ENCODE measurements at places on chromosomes 13 and 19. TPM values are rescaled to one million over a fixed set of nuclear protein-coding genes. Genes with fewer than 3 reads are reported as not detected.

The SERTM1 gene
- not detected for total RNA-seq

The ZNF460 gene
- 45.3 TPM for total RNA-seq

DNA sequence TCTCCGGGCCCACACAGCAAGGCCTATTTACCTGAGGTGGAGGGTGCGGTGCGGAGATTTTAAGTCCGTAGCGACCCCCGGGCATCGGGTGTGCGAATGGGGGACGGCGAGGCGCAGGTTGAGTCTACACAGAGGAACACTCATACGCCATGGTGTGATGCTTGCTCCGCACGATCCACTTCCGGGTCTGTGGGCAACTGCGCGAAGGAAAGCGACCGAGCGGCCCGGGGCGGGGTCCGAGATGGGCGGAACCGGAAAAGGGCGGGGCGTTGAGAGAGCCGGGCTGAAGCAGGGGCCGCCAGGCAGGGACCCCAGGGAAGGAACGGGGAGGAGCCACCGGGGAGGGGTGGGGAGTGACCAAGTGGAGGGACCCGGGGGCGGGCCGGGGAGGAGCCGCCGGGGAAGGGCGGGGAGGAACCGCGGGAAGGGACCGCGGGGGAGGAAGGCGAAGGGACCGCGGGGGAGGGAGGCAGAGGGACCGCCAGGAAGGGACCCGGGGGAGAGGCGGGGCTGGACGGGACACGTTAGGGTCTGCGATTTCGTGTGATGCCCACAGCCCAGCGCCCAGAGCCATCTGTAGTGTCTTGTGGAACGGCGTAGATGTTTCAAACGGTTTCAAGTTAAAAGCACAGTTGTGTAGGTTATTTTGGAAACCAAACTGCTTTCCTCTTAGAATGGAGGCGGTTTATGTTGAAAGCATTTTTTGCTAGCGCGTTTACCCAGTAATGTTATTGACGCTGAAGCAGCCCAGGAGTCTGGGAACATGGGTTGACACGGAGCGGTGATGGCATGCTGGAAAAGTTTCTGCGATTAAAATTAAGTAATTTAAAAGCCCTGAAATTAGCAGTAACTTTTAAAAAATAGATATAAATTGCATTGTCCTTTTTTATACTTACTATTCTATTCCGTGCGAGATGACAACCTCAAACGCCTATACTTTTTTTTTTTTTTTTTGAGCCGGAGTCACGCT, at the start of gene ZNF160:
ZNF160 (minus strand) TSS at position 189 of the 970 bp plus-strand sequence. CDS start 17,146 bp downstream, outside the sequence.
- DNase-seq = peak; percentile 99

DNA sequence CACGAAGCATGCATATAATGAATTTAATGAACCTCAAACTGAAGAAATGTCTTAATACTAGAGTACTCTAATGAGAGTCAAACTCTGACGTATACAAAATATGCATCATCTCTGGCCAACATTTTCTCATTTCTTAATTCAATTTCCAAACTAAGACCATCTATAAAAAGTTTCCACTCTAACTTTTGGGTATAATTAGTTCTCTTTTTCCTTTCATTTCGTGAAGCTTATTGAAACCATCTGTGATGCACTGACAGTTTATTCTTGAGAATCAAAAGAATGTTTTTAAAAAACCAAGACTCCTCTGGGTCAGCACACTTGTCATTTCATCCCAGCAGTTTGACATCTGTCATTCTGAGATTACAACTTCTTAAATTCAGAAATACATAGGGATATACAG, 90.0 kb downstream of the CAB39L start:
- DNase-seq = no peak

The CYP2F1 gene
- total RNA-seq = not detected

DNA sequence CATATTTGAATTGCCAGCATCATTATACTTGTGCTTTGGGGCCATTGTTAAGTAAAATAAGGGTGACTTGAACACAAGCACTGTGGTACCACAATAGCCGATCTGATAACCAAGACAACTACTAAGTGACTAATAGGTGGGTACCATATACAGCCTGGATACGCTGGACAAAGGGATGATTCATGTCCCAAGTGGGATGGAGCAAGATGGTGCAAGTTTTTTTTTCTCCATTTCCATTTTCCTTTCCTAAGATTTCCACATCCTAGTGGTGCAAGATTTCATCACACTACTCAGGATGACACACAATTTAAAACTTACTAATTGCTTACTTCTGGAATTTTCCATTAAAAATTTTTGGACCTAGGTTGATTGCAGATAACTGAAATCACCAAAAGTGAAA, 15.1 kb downstream of the BRCA2 start:
- DNase-seq = no peak

GRCh38 chr19:13137290-13137794, 12.8 kb downstream of the STX10 start:
- no peak for DNase-seq

The LRRC4B gene
- 0.81 TPM for total RNA-seq

- DNase-seq = no peak
Observed at GRCh38 chr19:29524201-29524911, 1.4 kb upstream of the VSTM2B start.

DNA sequence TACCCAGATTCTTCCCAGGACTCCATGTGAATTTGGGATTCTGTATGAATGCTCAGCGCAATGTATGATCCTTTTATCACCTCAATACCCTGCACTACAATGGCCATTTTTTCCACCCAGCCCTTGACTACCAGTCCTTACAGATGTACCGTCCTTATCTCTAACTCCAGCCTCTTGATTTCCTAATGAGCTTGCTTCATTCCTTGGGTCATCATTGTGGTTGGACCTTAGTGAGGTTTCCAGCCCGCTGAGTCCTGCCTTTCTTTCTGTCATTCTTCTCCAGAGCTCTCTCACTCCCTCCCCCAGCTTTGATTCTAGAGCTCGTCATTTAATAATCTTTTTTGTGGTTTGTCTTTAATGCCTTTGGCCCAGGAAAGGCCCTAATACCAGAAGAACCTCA, 438.5 kb downstream of the ZNF536 start:
- no peak for DNase-seq

- DNase-seq = peak; percentile 62
Observed at GRCh38 chr13:112246731-112247470, 129.3 kb upstream of the SPACA7 start.

DNA sequence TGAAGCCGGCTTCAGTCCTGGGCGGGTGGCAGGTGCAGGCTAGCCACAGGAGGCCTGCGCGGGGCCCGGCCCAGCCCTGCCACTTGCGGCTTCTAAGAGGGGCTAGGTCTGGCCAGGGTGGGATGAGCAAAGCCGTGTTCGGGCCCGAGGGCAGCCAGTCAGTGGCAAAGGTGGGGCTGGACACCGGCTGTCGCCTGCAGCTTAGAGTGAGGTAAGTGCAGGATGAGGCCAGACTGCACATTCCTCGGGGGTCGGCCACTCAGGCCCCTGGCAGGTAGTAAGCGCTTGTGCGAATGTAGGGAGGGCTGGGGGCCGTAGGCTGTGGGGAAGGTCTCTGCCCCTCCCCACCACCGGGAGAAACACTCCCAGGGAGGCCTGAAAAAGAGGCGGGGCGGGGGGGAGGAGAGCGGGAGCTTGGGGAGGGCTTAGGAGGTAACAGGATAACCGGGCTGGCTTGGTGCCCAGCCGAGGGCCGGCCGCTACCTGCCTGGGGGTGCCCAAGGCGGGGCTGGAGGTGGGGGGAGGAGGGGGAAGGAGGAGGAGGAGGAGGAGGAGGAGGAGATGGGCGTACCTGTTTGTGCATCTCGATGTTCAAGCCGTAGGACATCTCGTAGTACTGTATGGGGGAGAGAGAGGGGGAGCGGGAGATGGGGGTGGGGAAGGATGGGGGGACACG, 6.4 kb downstream of the TLE5 start:
- DNase-seq = no peak

The ARL11 gene
- 0.27 TPM for total RNA-seq

- no peak for DNase-seq
Observed at GRCh38 chr19:16801600-16802013, 27.6 kb upstream of the SIN3B start.

The CBARP gene
- total RNA-seq = 1.9 TPM

The JAK3 gene
- 6.2 TPM for total RNA-seq

DNA sequence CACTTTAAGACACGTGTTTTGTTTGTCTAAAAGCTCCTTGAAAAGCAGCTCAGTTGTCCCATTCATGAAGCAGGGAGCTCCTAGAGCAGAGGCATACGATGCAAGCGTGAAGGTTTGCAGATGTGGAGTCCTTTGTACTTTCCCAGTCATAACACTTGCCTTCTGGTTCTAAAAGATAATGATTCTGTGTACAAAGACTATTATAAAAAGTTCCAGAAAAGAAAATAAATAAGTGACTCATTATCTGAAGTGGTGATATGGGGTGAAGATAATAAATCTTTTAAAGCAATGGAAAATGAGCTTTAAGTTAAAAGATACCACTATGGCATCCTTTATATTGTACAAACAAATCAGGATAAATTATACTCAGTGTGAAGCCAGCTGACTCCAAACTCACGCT, 569.9 kb downstream of the MYO16 start:
- DNase-seq = no peak

The ZNF667 gene
- total RNA-seq = 4.5 TPM

GRCh38 chr13:106561551-106562170, 6.3 kb downstream of the ARGLU1 start:
- no peak for DNase-seq

The CYP4F8 gene
- total RNA-seq = not detected

The SERPINE3 gene
- total RNA-seq = not detected

GRCh38 chr13:85536706-85537105, 262.5 kb downstream of the SLITRK6 start:
- DNase-seq = no peak
